ENCODE measurements at places on chromosomes 16 and 17. TPM values are rescaled to one million over a fixed set of nuclear protein-coding genes. Genes with fewer than 3 reads are reported as not detected.

DNA sequence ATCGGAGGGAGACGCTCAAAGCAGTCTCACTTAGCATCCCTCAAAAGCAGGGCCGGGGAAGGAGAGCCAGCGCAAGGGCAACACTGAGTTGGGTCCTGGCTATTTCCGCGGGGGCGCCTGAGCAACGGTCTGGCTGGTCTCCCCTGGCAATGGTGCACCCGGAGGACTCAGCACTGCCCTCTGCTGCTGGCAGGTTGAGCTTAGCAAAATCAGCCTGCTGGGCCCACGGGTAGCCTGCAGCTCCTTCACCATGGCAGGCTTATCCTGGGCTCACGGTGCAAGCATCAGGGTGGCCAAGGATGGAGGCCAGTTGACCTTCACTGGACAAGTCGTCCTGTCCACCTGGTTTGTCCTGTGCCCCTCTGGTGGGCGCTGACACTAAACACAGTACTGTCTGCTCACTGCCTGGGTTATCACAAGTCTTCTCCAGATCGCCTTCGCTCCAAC is 14.4 kb upstream of the ALDH3A1 start:
- peak; percentile 72 for DNase-seq

- no peak for DNase-seq
These were observed 202.6 kb downstream of the CYLD start for GRCh38 chr16:50944436-50944835.

GRCh38 chr17:77701996-77702395 is 256.5 kb upstream of the TNRC6C start:
- DNase-seq, result no peak

SDR42E2 gene
- not detected for total RNA-seq

DNA sequence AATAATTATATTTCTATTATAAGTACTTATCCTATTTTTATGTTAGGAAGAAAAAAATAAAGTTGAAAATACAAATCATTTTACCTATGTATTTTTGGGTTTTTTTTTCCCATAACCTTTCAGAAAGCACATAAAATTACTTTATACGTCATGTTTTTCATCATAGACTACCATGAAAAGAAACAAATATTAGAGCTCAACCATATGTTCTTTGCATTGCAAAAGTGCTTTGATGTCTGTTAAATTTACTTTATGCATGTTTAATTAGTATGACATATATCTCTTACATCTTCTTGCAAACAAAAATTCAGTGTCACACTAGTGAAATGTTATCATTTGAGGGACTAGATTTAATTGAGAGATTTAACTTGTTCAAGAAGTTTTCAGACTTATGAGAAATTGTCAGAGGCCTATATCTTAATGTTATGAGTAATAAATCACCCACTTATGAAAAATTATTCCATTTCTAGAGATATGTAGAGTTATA is 24.0 kb downstream of the BRIP1 start:
- DNase-seq, result no peak

GRCh38 chr16:30434852-30435251 is 5.0 kb upstream of the DCTPP1 start:
- no peak for DNase-seq

- DNase-seq, result no peak
These were observed 7.8 kb downstream of the PIK3R5 start for GRCh38 chr17:8957721-8958120.

GRCh38 chr16:73047221-73047535 is 750 bp downstream of the ZFHX3 start:
- no peak for DNase-seq

HSD3B7 gene
- 5.3 TPM for total RNA-seq

EFNB3 gene
- total RNA-seq, result not detected

DNA sequence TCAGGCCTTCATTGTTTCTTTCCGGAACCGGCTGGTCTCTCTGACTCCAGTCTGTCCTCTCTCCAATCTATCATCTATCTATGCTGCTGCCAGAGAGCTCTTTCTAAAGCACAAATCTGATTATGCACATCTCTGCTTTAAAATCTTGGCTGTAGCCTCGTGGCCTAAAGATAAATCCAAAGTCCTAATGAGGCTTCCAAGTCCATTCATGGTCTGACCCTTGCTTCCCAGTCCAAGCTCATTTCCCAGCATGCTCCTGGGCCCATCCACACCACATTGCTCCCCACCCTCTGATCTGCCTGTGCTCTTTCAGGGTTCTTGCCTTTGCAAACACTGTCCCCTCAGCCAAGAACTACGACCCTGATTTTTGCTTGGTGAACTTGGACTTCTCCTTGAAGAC is 21.5 kb upstream of the PHB1 start:
- DNase-seq, result no peak

GRCh38 chr17:607361-608147 is 107.1 kb downstream of the VPS53 start:
- DNase-seq, result no peak
